ENCODE measurements at places on chromosomes 2 and 18.

- DNase-seq: peak; percentile 79
Measured at GRCh38 chr2:86786001-86786536, 4.6 kb downstream of the CD8A start.

- no peak for DNase-seq
Measured at GRCh38 chr2:13115643-13116042, 398.9 kb downstream of the TRIB2 start.

GRCh38 chr2:10947446-10948187 lies 35.9 kb downstream of the KCNF1 start:
- no peak for DNase-seq

DNA sequence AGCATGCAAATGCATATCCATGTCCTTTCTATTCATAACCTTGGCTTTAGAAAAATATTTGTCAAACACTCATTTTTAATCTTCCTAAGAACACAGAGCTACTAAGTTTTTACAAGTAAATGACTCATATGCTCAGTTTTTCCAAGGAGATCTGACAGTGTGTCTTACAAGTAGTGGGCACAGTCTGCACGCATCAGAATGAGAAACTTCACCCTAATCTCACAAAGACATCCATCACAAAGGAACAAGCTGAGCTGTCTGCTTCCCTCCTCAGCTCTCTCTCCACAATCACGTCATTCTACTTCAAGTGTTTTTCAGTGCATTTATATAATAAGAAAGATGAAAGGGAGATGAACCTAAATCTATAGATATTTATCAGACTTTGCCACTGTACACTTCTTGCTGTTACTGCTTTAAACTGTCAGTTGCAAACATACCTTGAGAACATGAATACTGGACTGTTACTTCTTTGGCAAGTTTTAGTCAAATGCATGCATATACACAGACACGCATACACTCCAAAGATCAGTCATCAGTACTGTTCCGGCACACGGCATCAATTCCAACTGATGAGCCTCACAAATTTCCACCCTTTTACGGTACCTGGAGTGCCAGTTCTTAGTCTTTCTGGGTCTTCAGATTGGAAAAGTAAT lies 75.7 kb downstream of the RBMS1 start:
- no peak for DNase-seq

- no peak for DNase-seq
Measured at GRCh38 chr2:97658691-97659157, 5.1 kb downstream of the ACTR1B start.

DNA sequence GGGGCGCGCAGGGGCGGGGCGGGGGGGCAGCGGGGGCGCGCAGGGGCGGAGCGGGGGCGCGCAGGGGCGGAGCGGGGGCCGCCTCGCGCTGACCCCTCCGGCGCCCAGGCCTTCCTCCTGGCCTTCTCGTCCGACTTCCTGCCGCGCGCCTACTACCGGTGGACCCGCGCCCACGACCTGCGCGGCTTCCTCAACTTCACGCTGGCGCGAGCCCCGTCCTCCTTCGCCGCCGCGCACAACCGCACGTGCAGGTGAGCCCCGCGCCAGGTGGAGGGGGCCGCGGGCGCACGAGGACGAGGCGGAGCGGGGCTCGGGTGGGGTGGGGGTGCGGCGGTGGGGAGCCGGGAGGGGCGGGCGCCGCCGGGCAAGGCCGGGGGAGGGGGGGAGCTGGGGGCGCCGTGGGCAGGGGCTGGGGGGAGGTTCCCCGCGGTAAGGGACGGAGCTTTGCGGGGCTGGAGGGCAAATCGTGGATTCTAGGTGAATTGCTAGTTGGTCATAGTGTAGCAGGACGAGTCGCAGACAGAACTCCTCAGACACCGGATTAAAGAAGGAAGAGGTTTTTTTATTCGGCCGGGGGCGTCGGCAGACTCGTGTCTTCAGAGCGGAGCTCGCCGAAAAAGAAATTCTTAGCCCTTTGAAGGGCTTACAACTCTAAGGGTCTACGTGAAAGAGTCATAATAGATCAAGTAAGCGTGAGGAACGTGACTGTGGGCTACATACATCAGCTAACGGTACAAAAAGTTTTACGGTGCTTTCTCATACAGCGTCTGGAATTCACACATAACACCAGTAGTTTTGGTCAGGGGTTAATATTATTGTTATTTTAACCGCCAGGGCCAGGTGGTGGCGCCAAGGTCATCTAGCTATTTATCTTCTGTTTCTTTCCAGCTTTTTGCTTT lies 29.9 kb downstream of the ANO7 start:
- peak; percentile 14 for DNase-seq

- no peak for DNase-seq
Measured at GRCh38 chr2:198913394-198914152, 544.2 kb downstream of the SATB2 start.

- no peak for DNase-seq
Measured at GRCh38 chr2:225137971-225138370, 95.7 kb upstream of the DOCK10 start.

GRCh38 chr2:8680822-8681760 lies 765 bp upstream of the ID2 start:
- peak; percentile 44 for DNase-seq

GRCh38 chr18:11035814-11036495 lies 113.4 kb downstream of the PIEZO2 start:
- no peak for DNase-seq

DNA sequence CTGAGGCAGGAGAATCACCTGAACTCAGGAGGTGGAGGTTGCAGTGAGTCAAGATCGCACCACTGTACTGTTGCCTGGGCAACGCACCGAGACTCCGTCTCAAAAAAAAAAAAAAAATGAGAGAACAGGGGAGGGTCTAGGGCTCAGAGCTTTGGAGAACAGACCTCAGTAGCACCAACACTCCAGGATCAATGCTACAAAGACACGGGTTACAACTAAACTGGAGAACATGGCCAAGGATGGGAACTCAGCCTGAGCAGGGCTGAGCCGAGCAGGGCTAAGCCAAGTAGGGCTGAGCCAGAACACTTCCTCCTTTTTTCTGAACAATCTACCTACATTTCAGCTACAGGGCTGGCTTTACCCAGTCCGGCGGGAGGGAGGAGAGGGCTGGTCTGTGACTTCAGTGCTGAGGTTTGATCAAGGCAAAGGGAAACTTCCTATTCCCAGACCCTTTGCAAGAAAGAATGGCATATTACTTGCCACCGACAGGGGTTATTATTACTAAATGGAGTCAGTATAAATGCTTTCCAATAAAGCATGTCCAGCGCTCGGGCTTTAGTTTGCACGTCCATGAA lies 2.9 kb upstream of the CASP8 start:
- DNase-seq: peak; percentile 60

Measured in naive thymus-derived CD8-positive, alpha-beta T cell (primary cell).